ENCODE measurements at places on chromosomes 1 and 21.
A peak's percentile ranks its signal among the peaks of the same experiment; 100 is the strongest.

DNA sequence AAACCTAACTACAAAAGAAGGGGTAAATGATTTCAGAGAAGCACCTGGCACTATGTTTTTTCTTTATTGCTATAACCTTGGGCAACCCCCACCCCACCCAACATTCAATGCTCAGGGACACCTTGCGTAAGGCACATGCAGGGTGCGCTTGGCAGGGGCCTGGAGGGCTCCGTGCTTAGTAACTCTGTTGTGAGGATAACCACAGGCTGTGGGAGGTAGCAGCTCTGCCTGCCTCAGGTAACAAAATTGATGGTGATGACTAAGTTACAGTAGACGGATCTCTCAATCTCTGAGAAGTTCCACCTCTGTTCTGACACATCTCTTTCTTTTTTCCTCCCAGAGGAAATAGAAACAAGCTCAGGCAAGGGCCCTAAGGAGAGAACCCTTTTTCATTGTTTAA lies 8.7 kb upstream of the CCN1 start:
- no peak overlapping the region for H3K27ac ChIP-seq
- no peak for DNase-seq
- no peak overlapping the region for H3K4me3 ChIP-seq
- peaks cover 7% of the 10 kb centered on the region for H3K4me1 ChIP-seq
- no peaks in the 10 kb centered on the region for H3K36me3 ChIP-seq
- H3K27me3 ChIP-seq = peaks cover 54% of the 10 kb centered on the region

GRCh38 chr1:51728611-51729155 lies 111.8 kb downstream of the OSBPL9 start:
- DNase-seq = no peak
- H3K27ac ChIP-seq = peak overlapping the region; percentile 73
- peaks cover 40% of the 10 kb centered on the region for H3K4me1 ChIP-seq
- H3K27me3 ChIP-seq = no peaks in the 10 kb centered on the region
- H3K36me3 ChIP-seq = no peaks in the 10 kb centered on the region
- H3K4me3 ChIP-seq = peak overlapping the region; percentile 84

DNA sequence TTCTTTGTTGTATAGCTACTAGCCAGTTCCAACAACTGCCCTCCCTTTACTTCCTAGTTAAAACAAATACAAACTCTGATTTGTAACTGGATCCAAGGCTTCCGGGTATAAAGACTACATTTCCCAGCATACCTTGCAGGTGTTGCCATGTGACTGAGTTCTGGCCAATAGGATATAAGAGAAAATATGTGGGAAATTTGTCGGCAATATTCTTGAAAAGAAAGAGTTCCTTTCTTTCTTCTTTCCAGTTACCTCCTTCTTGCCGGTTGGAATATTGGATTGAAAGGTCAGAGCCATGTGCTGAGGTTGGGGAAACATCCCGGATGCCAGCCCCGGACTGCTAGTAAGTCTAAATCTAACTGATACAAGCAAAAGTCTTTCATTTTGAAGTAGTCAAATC lies 23.0 kb upstream of the ZBTB40 start:
- peaks cover 1% of the 10 kb centered on the region for H3K4me1 ChIP-seq
- no peaks in the 10 kb centered on the region for H3K36me3 ChIP-seq
- H3K27ac ChIP-seq = no peak overlapping the region
- peaks cover 4% of the 10 kb centered on the region for H3K27me3 ChIP-seq
- H3K4me3 ChIP-seq = peak overlapping the region; percentile 79

DNA sequence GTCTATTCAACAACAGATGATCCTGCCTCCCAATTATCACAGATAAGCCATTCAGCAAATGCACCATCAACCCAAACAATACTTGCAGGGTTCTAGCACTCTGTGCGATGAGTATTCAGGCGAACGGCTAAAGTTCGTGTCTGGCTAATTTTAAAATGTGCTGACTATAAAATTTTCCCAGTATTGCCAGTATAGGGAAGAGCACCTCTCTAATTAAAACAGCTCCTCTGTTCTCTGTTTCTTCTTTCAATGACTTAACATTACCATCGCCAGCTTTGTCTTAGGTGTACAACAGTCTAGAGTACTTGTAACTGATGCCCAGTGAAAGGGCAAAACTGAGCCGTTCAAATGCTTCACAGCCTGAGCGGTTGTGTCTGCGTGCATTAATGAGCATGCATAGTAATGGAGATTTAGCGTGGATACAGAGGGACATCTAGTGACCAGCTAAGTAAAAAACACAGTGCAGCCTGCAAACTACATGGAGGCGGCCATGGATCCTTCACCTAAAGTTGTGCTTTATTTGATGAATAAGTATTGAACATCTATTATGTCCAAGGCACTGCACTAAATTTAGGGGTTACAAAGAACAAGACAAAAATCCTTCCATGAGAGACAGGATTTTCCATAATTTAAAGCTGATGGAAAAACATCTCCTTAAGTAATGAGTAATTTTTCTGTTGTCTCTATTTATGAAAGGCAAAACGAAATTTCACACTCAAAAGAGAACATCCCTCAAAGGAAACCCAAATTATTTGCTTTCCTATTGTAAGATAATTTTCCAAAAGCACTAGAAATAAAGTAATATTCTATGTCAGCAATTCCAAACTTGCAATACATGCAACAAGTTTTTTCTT lies 120.0 kb downstream of the SETD4 start:
- DNase-seq = no peak
- H3K4me1 ChIP-seq = no peaks in the 10 kb centered on the region
- no peak overlapping the region for H3K27ac ChIP-seq
- H3K36me3 ChIP-seq = no peaks in the 10 kb centered on the region

- H3K36me3 ChIP-seq = no peaks in the 10 kb centered on the region
- no peak overlapping the region for H3K27ac ChIP-seq
- no peak for DNase-seq
- peaks cover 3% of the 10 kb centered on the region for H3K27me3 ChIP-seq
- no peaks in the 10 kb centered on the region for H3K4me1 ChIP-seq
- H3K4me3 ChIP-seq = no peak overlapping the region
Measured at GRCh38 chr21:24110846-24111245, 1496.4 kb downstream of the MRPL39 start.

DNA sequence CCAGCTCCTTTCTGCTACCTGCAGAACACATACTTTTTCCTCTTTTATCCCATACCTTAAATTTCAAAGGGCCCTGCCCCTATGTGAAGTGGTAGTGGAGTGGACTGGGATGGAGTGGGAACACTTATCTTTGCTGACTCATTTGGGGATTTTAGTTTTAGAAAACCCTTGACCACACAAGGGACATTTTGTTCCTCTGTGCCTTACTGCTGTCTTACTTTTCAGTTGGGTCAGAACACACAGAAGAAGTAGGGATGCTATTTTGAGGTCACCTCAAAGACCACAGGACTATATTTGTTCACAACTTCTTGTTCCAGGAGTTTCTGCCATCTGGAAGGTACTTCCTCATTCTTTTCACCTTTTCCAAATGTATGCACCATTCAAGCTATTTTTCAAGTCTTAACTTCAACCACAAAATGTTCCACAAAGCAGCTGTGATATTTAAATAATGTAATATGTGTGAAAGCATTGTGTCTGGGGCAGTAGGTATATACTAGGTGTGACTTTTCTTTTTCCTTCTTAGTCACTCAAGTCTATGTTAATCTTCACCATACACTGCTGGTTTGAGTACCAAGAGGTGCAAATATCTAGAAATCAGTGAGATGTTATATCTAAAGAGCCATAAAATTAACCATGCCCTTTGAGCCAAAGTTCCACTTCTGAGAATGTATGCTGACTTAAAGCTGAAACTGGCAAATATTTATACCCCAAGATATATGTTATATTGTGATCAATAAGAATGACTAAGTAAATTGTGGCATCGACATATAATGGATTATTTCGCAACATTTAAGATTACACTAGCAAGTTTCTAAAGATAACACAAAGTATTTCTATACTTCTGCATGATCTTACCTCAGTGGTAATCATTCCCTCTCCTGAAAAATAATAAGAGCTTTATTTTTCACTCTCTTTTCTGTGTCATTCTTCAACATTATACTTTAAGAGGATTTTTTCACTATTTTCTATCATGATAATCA lies 308.5 kb downstream of the MRPL39 start:
- H3K4me3 ChIP-seq = no peak overlapping the region
- H3K4me1 ChIP-seq = peaks cover 28% of the 10 kb centered on the region
- no peaks in the 10 kb centered on the region for H3K36me3 ChIP-seq

GRCh38 chr1:2298685-2299084 lies 70.6 kb downstream of the SKI start:
- peaks cover 78% of the 10 kb centered on the region for H3K4me1 ChIP-seq
- H3K27me3 ChIP-seq = no peaks in the 10 kb centered on the region
- peak overlapping the region; percentile 79 for H3K27ac ChIP-seq

DNA sequence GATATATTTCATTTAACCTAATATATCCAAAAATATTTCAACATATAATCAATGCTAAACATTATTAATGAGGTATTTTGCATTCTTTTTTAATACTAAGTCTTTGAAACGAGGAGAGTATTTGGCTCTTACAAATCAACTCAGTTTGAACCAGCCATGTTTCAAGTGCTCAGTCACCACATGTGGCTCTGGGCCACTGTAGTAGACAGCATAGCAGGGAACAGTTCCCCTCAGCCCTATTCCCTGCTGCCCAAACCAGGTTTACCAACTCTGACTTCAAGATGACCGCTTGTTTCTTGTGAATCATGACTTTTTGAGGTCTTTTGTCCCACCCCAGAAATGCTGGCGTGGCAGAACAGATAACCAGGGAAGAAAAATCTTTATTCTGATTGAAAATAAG lies 5.7 kb downstream of the ZNF672 start:
- DNase-seq = no peak
- no peak overlapping the region for H3K4me3 ChIP-seq
- H3K36me3 ChIP-seq = peaks cover 18% of the 10 kb centered on the region
- peaks cover 30% of the 10 kb centered on the region for H3K4me1 ChIP-seq
- no peaks in the 10 kb centered on the region for H3K27me3 ChIP-seq
- H3K27ac ChIP-seq = no peak overlapping the region

GRCh38 chr1:75908717-75909152 lies 23.5 kb downstream of the ASB17 start:
- H3K4me1 ChIP-seq = no peaks in the 10 kb centered on the region
- H3K27ac ChIP-seq = no peak overlapping the region
- DNase-seq = no peak
- peaks cover 4% of the 10 kb centered on the region for H3K36me3 ChIP-seq

DNA sequence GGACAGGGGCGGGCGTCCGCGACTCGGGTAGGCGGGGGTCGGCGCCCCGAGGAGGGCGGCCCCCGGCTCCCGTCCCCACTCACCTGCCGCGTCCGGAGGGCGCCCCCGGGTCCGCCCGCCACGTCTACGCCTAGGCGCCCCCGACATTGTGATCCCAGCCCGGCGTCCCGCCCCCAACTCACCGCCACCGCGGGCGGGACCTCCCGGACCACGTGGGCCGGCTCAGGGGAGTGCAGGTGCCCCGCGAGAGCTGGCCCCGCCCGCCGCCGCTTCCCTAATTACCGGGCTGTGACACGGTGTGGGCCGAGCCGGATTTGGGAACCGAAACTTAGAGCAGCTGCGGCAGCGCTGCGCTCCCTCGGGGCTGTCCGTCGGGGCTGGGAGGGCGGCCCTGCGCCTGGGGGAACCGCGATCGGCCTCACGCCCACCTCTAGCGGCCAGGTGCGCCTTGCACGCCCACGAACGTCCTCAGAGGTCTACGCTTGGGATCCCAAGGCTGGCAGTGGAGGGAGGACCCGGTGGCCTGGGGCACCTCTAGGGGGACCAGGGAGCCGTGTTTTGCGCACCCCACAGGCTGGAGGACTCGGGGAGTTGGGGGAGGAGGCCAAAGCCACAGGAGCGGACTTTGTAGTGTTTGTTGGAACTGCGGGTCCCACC lies 521 bp upstream of the NADK start:
- peaks cover 11% of the 10 kb centered on the region for H3K36me3 ChIP-seq
- H3K27ac ChIP-seq = peak overlapping the region; percentile 84
- H3K4me1 ChIP-seq = peaks cover 79% of the 10 kb centered on the region
- H3K27me3 ChIP-seq = peaks cover 2% of the 10 kb centered on the region
- DNase-seq = peak; percentile 86
- H3K4me3 ChIP-seq = peak overlapping the region; percentile 68

DNA sequence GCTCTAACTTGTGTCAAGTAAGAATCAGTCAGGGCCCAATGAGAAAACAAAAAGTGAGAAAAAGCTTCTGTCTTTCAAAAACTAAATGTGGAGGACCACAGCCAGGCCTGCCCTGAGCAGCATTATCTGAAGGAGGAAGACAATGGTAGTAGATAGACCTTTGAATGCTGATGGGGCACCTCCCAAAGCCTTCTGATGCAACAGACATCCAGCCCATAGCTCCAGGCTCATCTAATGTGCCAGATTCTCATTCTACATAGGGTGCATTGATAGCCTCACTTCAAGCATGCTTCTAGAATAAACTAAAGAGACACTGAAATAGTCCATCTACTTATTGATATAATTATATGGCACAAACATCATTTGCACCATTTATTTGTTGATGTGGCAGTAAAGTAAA lies 351.6 kb downstream of the HHIPL2 start:
- no peak overlapping the region for H3K27ac ChIP-seq
- DNase-seq = no peak
- no peaks in the 10 kb centered on the region for H3K4me1 ChIP-seq
- no peaks in the 10 kb centered on the region for H3K36me3 ChIP-seq
- H3K27me3 ChIP-seq = no peaks in the 10 kb centered on the region

- H3K36me3 ChIP-seq = peaks cover 54% of the 10 kb centered on the region
- no peak overlapping the region for H3K4me3 ChIP-seq
- DNase-seq = no peak
- H3K4me1 ChIP-seq = peaks cover 4% of the 10 kb centered on the region
- no peak overlapping the region for H3K27ac ChIP-seq
Measured at GRCh38 chr1:90902672-90903071, 119.2 kb downstream of the ZNF644 start.

GRCh38 chr1:154614247-154614646 lies 6.3 kb upstream of the ADAR start:
- H3K36me3 ChIP-seq = peaks cover 9% of the 10 kb centered on the region
- peaks cover 60% of the 10 kb centered on the region for H3K4me1 ChIP-seq
- H3K27ac ChIP-seq = no peak overlapping the region
- no peaks in the 10 kb centered on the region for H3K27me3 ChIP-seq
- no peak for DNase-seq
- H3K4me3 ChIP-seq = no peak overlapping the region

DNA sequence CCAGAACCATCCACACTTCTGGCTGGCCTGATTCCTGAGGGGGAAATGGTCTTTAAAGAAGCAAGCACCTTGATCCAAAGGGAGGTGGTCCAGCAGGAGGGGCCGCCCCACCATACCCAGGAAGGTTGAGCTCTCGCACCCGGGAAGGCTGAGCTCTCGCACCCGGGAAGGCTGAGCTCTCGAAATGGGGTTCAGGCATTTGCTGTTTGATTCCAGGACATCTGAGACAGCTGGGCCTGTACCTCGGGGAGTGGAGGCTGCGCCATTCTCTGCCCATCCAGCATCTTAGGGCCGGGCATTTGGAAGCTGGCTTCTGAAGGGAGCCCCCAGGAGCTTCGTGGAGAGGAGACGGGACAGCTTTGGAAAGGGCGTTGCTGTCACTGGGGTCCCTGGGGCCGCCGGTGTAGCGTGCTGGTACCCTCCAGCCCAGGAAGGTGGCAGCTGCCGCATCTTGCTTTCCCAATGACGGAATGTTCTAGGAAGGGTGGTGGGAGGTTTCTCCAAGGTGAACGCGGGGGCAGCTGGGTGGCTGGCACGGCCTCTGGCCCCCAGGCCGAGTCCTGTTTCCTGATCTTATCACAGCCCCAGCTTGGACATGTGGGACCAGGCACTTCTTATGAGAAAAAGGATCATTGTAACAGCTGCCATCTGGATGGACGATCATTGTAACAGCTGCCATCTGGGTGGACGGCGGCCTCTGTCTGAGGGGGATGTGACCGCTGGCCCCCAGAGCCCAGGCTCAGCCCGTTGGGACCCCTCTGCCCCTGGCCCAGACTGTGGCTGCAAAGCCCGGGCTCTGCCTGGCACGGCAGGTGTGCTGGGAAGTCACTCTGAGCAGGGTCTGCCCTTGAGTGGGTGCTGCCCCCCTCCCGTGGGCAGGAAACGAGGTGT lies 61.6 kb downstream of the COL18A1 start:
- peaks cover 4% of the 10 kb centered on the region for H3K27me3 ChIP-seq
- DNase-seq = no peak
- H3K36me3 ChIP-seq = no peaks in the 10 kb centered on the region
- H3K4me3 ChIP-seq = no peak overlapping the region
- H3K4me1 ChIP-seq = peaks cover 14% of the 10 kb centered on the region
- no peak overlapping the region for H3K27ac ChIP-seq
